Stimulated activated CD8-positive, alpha-beta memory T cell treated with anti-CD3 and anti-CD28 coated beads, Interleukin-4, amount 100 ng/mL, for 1 hour (primary cell): ENCODE measurements at places on chromosomes 3 and 15.

GRCh38 chr3:12138044-12138443 lies 20.7 kb downstream of the TIMP4 start:
- DNase-seq = no peak

DNA sequence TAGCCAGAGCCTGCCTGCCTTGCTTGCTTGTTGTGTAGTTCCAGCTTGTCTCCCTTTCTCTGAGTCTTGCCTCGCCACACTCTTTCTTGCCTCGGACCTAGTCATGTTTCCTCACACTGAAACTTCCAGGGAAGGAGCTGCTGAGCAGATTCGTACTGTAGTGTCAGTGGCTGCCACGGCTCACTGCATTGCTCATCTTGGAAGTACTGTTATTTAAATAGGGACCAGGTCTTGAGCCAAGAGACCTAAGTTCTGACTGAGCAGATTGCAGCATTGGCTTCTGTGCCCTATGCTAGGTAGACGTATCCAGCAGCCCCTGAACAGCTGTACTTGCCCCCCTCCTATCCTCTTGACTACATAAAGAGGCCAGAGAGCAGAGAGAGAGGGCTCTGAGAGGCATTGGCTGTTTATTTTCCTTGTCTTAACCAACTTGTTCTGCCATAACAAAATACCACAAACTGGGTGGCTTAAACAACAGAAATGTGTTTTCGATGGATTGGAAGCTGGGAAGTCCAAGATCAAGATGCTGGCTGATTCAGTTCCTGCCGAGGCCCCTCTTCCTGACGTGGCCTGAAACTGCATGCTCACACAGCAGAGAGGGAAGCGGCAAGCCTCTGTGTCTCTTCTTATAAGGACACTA lies 5.8 kb upstream of the RARRES1 start:
- no peak for DNase-seq

GRCh38 chr15:80615783-80616391 lies 79.2 kb upstream of the ABHD17C start:
- no peak for DNase-seq

GRCh38 chr3:189109145-189109544 lies 62.6 kb upstream of the TPRG1 start:
- no peak for DNase-seq

DNA sequence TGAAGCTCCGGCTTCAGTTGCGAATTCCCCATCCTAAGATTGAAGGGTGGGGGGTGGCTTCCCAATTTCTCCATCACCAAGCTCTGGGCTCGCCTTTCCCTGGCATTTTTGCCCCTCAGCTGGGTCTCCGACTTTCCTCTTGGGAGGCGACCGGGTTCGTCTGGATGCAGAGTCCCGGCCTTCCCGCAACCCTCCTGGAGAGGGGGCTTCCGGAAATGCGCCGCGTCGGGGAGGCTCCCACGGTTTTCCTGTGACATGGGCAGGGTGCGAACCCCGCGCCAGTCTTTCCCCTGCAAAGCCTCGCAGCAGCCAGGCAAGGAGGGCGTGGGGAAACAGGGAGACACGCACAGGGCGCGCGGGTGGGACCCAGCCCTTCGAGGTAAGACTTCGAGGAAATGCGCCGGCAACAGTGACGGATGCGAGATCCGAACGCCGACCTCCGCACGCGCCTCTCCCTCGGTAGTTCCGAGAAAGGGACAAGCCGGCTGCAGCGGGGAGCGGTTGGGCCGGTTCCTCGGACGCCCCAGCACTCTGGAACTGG lies 466 bp upstream of the HCN4 start:
- DNase-seq = no peak

DNA sequence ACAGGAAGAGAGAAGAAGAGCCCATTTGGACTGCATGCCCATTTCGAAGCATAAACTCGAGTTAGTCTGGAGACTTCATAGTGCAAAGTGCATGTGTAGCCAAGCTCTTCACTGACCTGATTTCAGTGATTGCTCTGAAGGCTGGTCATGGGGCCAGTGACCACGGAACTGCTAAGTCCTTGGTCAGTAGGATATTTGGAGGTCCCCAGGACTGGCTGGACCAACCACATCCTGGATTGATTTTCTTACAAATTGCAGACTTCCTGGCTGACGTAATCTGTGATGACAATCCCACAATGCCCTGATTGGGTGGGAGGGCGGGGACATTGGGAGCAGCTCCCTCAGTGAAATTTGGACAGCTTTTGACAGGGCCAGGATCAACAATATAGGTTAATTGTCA lies 233.4 kb downstream of the CACNA2D3 start:
- no peak for DNase-seq

- DNase-seq = no peak
These were observed 220.8 kb upstream of the TPRG1 start for GRCh38 chr3:188950832-188951489.

- DNase-seq = no peak
These were observed 9.8 kb downstream of the KLHL24 start for GRCh38 chr3:183645254-183645653.

DNA sequence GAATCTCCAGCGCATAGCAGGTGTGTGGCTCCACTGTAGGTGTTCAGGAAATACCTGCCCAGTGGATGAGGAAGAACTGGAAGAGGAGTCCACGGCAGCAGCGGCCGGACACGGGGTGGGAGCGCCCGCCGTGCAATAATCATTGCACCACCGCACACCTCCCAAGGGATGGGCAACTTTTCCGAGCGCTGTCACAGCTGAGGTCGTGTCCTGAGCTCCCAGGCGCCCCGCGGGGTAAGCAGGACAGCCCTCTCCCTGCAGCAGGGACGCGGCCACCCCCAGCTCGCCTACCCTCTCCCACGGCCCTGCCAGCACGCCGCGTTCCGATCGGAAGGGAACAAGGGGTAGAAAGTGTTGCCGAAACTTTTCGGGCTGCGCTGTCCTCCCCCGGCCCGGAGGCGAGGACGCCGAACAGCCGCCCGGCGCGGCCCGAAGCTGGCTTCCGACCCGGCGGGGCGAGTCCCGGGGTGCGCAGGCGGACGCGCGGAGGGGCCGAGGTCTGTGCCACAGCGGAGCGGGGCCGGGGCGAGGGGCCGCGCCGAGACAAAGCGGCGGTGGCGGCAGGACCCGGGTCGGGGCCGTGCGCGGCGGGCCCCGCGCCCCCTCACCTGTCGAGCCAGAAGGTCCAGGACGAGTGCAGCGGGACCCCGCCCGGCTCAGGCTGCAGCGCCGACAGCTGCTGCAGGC lies 475 bp downstream of the EIF4E3 start:
- no peak for DNase-seq
